ENCODE measurements at places on chromosomes 11 and 22.

DNA sequence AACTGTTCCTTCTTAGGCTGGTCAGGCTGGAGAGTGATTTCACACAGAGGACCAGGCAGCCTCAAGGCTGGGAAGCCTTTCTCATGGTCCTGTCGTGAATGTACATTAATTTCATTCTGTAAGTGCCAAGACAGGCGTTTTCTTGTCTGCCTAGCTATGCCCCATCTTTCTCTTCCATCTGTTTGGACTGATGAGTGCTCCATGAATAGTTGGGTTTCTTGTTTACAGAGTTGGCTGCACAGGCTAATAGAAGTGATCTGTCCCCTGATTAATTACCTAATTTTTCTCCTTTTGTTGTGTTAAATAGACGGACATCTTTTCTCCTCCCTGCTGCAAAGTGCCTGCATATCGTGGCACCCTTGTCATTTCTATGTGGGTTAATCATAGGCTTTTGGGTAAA lies 135.8 kb upstream of the NARS2 start:
- no peak for DNase-seq

GRCh38 chr11:111183706-111184105 lies 61.8 kb upstream of the POU2AF2 start:
- DNase-seq, result peak; percentile 46

DNA sequence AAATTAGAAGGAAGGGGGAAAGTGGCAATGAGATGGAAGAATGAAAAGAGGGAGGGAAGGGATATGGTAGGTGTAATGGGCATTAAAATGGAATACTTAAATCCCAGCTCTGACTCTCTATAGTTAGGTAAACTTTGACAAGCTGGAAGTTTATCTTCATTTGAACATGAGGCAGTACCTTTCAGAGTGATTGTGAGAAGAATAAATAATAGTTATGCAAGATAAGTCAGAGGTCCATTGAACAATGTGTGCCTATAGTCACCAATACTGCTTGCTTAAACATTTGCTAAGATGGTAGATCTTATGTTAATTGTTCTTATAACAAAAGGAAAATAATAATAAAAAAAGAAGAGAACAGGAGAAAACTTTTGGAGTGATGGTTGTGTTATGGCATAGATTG lies 545.8 kb upstream of the CCDC90B start:
- DNase-seq, result no peak

DNA sequence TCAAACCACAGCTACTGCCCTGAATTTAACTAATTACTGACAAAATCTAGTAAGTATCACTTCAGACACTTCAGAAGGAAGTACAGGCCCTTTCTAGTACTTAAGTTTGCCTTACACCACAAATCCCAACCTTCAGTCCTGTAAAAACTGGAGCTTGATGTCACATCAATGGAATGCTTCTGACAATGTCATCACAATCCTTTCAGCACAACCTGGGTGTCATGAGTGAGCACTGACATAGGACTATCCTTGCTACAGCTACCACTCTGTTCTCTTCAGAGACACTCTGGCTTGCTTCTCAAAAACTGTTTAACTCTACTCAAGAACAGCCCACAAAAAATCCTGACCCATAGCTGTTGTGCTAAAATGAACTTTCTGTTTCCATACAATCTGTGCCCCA lies 108.2 kb downstream of the RRM1 start:
- no peak for DNase-seq

DNA sequence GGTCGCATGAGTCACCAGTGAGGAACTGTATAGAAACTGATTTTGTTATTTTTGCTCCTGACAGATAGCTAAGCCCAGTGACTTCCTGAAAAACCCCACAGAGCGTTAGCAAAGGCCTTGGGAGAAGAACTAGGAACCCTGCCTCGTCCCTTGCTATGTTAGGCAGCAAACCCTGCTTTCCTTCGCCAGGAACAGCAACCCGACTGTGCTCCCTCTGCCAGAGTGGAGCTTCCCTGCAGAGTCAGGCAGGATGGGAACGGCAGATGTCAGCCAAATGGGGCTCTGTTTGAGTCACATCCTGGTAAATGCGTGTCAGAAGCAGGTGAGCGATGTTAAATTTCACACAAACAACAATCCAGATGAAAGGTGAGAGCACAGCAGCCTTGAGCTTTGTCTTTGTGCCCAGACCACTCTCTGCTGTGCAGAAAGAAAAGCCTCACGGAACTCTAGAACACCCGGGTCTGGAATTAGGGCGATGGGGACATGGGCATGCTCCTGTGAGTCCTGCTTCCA lies 186.6 kb downstream of the ADAMTS15 start:
- peak; percentile 85 for DNase-seq

DNA sequence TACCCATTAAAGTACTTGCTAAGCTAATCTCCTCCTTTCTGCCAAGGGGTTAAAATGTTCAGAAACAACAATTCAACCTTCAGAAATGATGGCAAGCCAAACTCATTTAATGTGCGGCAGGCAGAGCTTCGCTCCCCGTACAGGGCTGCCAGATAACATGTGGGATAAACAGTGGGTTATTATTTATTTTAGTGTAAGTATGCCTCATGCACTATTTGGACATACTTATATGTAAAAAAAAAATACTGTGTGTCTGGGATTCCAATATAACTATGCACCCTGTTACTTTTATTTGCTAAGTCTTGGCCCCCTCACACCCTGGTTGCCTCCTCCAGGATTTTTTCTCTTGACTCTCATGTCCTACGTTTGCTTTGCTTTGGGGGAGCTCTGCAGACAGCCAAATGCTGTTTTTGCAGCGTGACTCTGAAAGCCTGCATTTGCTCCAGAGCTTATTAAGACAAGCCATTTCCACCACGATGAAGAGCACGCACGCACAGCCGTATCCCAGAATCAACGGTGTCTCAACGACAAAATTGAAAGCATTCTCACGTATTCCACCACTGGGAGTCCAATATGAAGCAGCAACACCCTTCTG lies 86.5 kb upstream of the SHANK2 start:
- no peak for DNase-seq

- DNase-seq, result no peak
These were observed 92.8 kb upstream of the FIBIN start for GRCh38 chr11:26901162-26901561.

GRCh38 chr11:8218409-8218808 lies 45.3 kb downstream of the LMO1 start:
- no peak for DNase-seq

- DNase-seq, result no peak
These were observed 28.4 kb upstream of the NECTIN1 start for GRCh38 chr11:119757378-119757777.

DNA sequence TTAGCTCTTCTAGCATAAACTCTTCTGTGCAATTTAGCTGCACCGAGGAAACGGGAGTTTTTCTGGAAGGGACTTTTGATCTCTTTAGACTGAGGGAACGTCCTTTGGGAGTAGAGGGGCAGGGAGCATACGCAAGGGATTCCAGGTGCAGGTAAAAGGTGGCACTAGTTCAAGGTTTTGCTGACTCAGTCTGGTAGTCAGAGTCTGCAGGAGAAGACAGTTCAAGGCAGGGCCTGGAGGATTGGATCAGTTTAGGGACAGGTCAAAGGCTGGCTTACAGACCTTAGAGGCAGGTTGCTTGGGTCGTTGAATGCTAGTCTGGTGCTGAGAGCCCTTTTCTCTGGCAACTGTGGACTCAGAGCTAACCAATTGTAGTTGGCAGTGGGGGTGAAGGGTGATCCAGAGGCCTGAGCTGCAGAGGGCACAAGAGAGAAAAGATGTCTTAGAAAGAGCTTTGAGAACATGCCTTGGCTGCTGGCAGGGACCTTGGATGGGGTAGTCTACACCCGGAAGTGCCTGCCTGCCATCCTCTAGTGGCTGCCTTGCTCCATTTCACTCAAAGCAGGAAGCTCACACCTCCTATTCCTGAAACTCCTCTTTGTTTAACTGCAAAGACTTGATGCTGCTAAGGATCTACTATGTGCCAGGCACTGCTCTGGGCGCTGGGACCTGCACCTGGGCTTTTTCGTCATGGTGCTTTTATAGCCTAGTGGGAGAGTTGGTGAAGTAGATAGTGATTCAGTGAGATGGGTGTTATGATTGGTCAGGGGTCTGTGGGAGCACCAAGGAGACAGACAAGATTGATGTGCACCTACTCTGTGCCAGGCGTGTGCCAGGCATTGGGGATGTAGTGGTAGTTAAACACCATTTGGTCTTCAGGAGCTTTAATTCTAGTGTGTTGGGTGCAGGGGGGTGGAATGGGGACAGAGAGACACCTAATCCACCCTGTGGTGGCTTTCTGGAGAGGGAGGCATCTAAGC lies 17.1 kb downstream of the MIAT start:
- DNase-seq, result no peak

- peak; percentile 89 for DNase-seq
These were observed 549.1 kb downstream of the MN1 start for GRCh38 chr22:27252282-27253049.

- DNase-seq, result no peak
These were observed 537.6 kb downstream of the TBC1D22A start for GRCh38 chr22:47299863-47300697.

DNA sequence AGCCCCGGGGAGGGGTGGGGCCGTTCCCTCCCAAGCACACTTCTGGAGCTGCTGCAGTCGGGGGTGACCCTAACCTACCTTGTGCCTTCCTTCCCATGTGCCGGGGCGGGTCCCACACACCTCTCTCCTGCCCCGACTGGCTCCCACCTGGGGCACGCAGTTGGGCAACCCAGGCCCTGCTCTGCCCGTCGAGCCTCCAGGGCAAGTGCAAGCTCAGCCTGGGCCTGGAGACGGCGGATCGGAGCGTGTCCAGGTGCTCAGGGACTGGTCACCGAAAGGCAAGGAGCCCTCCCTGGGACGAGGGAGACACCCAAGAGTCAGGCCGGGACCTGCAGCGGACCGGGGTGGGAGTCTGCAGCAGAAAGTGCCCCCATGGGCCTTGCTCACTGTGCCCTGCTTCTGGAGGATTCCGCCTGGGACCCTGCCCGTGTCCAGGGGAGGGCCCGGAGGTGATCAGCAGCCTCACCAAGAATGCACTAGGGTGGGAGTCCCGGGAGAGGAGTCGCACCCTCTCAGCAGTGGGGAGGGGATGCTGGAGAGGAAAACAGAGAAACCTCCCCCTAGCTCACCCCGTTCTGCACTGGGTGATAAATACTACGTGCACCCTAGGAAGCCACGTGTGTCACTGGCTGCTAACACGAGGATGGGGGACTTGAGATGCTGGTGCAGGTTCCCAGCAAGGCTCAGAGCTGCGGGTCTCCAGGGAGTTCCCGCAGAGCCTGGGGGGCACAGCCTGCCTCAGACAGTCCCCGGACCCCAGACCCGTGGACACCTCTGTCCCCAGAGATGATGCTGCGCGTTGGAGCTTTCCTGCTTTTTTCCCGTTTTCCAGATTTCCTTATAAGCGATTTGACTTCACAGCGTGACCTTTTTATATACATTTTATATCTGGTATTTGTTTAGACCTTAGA lies 5.2 kb upstream of the GATD1 start:
- DNase-seq, result no peak

DNA sequence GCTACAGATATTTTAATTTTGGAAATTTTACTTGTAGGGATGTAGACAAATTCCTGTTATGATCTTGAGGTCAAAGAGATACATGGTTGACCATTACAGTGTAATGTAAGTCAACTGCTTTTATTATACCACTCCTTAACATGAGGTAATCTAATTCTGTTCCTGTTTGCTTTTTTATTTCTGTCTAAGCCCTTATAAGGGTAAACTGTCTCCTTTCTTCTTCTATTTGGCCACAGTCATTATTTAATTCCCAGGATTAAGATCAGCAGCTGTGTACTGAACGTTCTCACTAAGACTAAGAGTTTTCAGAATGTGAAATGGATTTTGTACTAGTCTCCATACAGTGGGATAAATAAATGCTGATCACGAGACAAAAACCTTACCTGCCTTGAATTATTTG lies 32.8 kb downstream of the C2CD3 start:
- DNase-seq, result peak; percentile 46
